ENCODE measurements at places on chromosomes 13 and 19.

DNA sequence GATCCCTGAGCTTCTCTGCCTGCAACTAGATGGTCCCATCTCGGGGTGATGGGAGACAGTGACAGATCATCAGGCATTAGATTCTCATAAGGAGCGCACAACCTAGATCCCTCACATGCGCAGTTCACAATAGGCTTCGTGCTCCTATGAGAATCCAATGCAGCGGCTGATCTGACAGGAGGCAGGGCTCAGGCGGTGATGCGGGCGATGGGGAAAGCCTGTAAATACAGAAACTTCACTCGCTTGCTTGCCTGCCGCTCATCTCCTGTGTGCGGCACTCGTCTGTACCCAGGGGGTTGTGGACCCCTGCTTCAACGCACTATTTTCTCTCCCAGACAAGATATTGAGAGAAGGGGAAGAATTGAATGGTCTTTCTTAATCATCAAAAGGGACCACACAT lies 473.9 kb downstream of the ZNF536 start:
- DNase-seq: no peak

DNA sequence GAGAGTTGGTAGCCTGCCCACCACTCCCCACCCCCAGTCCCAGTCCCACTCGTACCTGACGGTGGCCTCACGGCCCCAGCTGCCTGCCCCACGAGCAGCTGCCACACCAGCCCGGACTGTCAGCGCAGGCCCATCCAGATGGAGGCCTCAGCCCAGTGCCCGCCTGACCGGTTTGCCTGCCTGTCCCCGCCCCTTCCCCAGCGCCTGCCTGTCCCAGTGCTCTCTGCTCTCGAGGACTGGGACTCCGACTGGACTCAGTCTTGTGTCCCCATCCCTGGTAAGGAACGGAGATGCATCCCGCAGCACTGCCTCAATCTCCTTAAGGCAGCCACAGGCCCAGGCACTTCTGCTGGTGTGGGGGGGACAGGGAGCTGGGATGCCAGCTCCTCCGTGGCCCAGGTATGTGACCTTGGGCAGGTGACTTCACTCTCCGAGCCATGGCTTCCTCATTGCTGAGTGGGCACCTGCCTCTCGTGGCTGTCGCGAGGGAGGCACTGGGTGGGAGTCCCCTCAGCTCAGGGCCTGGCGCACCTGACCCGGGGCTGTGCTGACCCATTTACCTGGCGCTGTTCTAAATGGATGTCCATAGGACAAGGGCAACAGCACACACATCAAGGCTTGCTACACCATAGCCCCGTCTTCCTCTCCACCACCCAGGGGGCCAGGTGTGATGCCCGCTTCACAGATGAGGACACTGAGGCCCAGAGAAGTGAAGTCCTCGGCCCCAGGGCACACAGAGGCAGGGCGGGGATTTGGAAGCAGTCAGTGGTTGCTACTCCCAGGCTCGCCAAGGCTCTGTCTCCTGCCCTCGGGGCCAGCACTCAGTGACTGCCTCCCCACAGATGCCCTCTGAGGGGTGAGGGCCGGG lies at the start of gene NKPD1:
NKPD1 (minus strand) TSS at position 113 of the 868 bp plus-strand sequence. CDS start 832 bp downstream, outside the sequence.
- no peak for DNase-seq

- no peak for DNase-seq
Observed at GRCh38 chr13:50224534-50224933, 209.3 kb downstream of the KCNRG start.

DNA sequence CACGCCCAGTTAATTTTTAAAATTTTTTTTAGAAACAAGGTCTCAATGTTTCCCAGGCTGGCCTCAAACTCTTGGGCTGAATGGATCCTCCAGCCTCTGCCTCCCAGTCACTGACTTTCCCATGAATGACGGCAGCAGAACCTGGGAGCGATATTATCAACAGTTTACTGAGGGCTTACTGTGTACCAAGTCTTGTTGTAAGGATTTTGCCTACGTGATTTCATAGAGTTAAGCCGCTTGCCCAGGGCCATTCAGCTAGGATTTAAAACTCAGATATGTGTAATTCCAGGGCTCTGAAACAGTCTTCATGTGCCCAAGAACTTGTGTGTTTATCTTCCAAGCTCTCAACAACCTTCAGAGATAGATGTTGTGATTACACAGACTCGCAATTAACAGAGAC lies 6.0 kb upstream of the KXD1 start:
- no peak for DNase-seq

DNA sequence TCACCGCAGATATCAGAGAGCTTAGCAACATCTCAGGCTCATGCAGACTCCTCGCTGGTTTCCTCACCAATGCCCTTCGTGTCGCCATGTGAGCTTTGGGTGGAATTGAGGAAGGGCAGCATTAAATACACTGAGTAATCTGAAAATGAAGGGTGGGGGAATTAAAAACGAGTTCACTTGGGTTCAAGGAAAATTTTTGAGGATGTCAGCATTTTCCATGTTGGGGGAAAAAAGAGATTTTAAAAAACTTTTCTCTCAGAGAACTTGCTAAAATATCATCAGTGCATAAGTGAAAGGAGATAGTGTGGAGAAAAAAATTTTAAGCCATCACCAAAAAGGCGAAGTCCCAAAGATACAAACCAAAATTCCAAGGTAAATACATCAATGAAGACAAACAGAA lies 359.3 kb downstream of the KCNRG start:
- DNase-seq: no peak

- DNase-seq: no peak
Observed at GRCh38 chr19:19541616-19542015, 3.6 kb downstream of the CILP2 start.

DNA sequence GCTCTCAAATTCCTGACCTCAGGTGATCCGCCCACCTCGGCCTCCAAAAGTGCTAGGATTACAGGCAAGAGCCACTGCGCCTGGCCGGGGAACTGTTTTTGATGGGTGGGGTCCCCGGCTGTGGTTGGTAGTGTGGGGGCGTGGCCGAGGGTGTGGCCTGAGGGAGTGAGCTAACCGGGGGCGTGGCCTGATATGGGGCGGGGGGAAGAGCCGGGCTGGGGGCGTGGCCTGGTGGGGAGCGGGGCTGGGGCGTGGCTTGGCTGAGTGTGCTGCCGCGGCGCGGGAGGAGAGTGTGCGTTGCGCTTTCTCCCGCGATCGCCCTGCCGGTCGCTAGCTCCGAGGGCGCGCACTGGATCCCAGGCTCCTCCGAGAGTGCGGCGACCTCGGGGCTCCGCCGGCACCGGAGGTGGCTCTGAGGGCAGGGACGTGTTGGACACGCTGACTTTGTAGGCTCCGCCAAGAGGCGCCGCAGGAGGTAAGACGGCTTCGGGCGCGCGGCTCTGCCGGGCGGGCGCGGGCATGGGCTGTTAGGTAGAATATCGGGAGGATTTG lies at the start of gene SPATA13:
SPATA13 (plus strand) TSS at position 263 of the 552 bp plus-strand sequence. CDS start 62,210 bp downstream, outside the sequence.
- peak; percentile 88 for DNase-seq

DNA sequence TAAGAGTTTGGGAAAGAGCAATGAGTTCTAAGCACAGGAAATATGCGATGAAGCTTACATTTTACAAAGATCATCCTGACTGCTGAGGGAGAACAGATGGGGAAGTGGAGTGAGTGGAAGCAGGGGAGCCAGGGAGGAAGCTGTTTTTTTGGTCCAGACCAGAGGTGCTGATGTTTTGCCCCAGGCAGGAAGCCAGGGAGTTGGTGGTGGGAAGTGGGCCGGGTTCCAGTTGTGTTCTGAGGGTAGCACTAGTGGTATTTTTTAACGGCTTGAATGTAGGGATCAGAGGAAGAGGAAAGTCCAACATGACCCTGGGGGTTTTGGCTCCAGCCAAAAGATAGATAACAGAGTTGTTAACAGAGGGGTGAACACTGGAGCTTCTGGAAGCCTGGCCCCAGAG lies 20.7 kb upstream of the OLFM4 start:
- DNase-seq: no peak

- DNase-seq: no peak
Observed at GRCh38 chr19:33274663-33275558, 27.4 kb downstream of the CEBPA start.

- no peak for DNase-seq
Observed at GRCh38 chr19:12689581-12690216, 1.9 kb downstream of the GNG14 start.

- DNase-seq: no peak
Observed at GRCh38 chr19:27822336-27822735, 1390.6 kb downstream of the UQCRFS1 start.

DNA sequence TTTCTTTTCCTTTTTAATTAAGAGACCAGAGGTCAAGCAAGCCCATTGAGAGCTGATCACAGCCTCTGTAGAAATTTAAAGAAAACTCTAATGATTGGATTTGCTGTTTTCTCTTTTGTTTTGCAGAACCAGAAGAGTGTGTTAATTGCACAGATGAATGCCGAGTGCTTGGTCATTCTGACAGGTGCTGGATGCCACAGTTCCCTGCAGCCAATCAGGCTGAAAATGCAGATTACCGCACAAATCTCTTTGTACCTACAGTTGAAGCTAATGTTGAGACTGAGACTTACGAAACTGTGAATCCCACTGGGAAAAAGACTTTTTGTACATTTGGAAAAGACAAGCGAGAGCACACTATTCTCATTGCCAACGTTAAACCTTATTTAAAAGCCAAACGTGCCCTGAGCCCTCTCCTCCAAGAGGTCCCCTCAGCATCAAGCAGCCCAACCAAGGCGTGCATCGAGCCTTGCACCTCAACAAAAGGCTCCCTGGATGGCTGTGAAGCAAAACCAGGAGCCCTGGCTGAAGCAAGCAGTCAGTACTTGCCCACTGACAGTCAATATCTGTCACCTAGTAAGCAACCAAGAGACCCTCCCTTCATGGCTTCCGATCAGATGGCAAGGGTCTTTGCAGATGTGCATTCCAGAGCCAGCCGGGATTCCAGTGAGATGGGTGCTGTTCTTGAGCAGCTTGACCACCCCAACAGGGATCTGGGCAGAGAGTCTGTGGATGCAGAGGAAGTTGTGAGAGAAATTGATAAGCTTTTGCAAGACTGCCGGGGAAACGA lies 93.1 kb downstream of the PCDH17 start:
- DNase-seq: no peak

DNA sequence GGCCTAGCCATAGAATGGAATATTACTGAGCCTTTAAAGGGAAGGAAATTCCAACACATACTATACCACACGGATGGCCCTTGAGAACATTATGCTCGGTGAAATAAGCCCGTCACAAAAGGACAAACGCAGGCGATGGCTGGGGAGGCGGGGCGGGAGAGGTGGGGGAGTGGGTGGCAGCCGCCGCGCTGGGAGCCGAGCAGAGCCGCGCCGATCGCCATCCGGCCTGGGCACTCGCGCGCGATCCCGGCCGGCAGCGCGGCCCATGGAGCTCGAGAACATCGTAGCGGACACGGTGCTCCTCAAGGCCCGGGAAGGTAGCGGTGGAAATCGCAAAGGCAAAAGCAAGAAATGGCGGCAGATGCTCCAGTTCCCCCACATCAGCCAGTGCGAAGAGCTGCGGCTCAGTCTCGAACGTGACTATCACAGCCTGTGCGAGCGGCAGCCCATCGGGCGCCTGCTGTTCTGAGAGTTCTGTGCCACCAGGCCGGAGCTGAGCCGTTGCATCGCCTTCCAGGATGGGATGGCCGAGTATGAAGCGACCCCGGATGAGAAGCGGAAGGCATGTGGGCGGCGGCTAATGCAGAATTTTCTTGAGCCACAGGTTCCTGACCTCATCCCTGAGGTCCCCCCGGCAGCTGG lies 140.1 kb downstream of the ZDHHC20 start:
- DNase-seq: no peak

DNA sequence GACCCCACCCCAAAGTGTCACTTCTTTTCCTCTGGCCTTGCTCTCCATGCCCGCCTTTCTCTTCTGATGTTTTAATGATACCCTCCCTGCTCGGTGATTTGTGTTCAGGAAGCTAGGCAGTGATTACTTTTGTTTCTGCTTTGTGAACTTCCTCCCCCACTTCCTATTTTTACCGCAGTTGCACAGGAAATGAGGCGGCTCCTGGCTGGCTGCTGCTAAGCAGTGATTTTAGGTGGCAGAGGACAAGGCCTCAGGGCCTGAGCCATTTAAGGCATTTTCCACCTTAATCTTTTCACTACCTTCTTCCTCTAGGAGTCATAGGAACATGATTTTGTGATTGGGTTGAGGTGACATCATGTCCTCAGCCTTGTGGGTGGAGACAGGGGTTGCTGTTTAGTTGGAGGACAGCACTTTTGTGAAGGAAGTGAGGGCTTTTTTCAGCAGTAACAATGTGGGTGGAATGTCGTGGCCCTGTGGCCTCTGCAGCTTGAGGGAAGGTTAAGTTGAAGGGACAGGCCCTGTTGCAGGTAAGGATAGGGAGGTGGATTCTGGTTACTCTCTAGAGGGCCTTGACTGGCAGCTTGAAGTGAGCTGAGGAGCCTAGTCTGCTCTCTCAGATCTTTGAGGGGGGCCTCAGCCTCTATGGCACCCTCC lies 15.7 kb downstream of the GARRE1 start:
- peak; percentile 9 for DNase-seq

- no peak for DNase-seq
Observed at GRCh38 chr19:8042900-8043299, 9.7 kb upstream of the CCL25 start.

DNA sequence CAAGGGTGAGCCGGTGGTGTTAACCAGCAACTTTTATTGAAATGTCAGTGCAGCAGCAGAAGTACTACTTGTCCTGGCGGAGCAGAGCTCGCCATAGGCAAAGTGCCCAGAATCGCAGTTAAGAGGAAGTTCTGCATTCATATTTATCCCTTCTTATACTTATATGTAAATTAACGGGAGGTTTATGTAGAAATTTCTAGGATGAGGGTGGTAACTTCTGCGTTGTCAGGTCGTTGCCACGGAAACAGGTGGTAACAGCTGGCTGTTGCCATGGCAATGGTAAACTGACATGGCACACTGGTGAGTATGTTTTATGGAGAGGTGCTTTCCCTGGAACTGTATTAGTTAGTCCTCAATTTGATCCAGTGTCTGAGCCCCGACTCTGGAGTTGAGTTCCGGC lies 2494.9 kb upstream of the PCDH20 start:
- no peak for DNase-seq

DNA sequence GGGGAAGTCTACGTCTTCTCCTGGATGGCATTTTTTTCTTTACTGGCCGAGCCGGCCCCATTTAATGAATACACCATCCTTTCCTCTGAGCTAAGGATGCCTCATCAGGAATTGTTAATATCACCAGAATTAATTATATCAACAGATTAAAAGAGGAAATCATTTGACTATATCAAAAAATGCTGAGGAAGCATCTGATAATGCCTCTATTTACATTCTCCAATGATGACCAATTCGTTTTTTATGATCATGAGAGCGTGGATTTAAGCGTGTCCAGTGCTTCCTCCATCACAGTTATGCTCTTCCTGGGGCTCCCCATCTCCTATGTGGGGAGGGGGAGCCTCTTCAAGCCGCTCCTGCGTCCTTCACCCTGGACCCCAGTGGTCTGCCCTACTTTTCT lies 58.7 kb downstream of the TUBGCP3 start:
- no peak for DNase-seq

DNA sequence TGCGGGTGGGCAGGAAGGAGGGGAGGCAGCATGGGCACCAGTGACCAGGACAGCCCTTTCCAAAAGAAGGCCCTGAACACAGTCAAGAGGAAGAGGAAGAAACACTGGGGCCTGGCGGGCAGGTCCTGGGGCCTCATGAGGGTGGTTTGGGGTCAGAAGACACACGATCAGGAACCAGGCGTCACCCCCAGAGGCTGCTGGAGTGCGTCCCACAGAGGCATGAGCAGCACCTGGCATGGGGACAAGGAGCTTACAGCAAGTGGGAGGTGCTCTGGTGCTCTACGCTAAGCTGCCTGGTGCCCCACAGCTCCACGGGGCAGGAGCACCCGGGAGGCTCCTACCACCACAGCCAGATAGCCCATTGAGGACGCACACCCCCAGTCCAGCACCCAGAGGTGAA lies 20.0 kb downstream of the ELL start:
- no peak for DNase-seq

GRCh38 chr13:97139691-97140090 lies 82.4 kb upstream of the MBNL2 start:
- DNase-seq: no peak
